A172 (cell line): ENCODE measurements at places on chromosomes 1 and 21.

GRCh38 chr1:54331843-54332463 lies 74.2 kb downstream of the SSBP3 start:
- no peak for DNase-seq

DNA sequence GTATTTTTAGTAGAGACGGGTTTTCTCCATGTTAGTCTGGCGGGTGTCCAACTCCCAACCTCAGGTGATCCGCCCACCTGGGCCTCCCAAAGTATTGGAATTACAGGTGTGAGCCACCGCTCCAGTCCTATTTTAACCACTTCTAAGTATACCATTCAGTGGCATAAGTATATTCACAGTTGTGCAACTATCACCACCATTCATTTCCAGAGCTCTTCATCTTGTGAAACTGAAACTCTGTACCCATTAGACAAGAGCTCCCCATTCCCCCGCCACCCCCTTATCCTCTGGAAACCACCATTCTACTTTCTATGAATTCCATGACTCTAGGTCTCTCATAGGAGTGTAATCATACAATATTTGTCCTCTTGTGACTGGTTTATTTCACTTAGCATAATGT lies 40.2 kb upstream of the CAMTA1 start:
- DNase-seq = no peak

DNA sequence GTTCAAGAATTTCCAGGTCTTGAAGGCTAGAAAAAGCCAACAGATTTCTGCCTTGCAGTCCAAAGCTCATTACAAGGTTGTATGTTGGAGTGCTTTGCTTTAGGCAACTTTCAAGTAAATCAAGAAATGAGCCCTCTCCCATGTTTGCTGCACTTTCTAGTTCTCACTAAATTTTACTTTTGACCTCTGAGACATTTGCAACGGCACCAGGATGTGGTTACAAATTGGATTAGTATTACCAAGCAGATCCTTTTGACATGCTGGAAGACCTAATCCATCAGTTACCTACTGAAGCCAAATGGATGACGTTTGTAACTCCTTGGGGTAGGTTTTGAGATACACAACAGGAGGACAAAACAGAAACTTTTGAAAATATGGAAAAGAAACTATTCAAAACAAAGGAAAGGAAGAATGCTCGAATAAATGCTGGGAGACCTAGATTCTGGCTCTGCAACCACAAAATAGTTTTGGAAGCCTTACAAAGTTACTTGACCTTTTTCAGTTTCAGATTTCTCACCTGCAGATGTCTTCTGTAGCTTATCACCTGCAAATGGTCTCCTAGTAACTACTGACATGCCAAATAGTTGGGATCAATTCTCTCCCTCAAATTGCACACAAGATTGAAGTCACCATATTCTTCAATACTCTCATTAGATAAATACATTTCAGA lies 251.7 kb upstream of the ADGRL2 start:
- DNase-seq = no peak

GRCh38 chr1:222601257-222601656 lies 11.5 kb upstream of the TAF1A start:
- DNase-seq = no peak

- no peak for DNase-seq
These were observed 2.5 kb downstream of the FCRL4 start for GRCh38 chr1:157595356-157595755.

DNA sequence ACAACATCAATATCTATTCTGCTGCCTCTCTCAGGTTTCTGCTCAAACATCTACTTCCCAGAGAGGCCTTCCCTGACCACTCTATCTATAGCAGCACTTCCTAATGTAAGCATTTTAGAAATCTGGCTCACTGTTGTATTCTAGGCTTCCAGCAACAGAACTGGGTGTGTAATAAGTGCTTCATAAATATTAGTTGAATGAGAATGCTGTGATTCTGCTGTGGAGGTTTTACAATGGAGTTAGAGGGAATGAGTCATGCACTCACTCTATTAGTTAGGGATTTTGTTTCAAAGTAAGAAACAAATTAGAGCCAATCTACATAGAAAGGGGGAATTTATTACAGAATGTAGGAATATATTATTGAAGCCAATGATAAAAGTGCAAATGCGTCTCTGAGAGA lies 38.6 kb upstream of the SLC35F3 start:
- DNase-seq = peak; percentile 22
